Activated T-helper 17 cell treated with anti-CD3 and anti-CD28 coated beads, Interleukin-2, amount 50 U/mL, for 72 hours (primary cell): ENCODE measurements at places on chromosomes 3 and 15.

DNA sequence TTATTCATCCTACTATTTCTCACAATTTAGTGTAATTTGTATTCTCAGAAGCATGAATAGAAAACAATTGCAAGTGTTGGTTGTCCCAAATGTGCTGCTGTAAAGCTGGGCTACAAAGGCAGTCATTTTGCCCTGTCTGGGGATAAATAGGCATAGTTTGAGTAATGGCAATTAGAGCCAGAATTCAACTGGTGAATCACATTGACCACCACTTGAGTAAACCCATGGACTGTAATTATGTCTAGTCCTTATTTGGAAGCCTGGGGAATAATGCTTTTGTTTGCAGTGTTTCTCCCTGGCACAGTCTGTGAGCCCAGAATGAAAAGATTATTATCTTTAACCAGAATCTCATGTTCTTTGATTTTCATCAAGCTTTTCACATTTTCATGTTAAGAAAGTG, 30.5 kb upstream of the CHL1 start:
- no peak for ATAC-seq

DNA sequence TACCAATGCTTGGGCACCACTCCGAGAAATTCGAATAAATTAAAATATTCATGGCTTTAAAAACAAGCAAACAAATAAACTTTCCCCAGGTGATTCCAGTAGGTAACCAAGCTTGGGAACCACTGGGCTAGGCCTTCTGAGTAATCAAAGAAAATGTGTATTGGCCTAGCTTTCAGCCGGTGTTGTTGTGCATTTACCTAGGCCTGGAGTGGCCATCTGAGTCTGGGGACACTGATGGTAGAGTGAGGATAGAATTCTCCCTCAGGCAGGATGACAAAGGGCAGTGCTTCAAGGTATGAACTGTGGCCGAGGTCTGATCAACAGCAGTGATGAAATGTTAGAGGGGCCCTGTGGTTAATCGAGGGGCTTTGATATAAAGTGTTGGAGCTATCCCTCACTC, 440.5 kb downstream of the EPHB1 start:
- ATAC-seq: no peak

- ATAC-seq: no peak
Observed at GRCh38 chr15:55515991-55516776, 8.2 kb upstream of the DNAAF4 start.

DNA sequence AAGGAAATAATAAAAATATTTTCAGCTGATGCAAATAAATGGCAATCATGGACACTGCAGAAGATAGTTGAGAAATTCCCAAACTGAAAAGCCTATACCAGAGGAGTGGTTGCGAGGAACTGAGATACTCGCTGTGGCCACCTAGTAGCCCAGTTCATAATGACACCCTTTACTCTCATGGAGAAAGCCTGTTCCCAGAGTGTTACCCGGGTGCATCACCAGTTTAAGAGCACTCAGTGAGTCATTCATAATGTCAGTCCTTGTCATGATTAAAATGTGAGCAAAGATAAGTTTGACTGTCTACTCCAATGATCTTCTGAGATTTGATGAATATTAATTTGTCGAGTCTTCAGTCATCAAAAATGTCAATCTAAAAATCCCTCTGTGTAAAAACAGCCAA, 138.4 kb upstream of the LRRC3B start:
- ATAC-seq: no peak

GRCh38 chr3:126644615-126645014, 10.3 kb downstream of the TXNRD3 start:
- no peak for ATAC-seq

- no peak for ATAC-seq
Observed at GRCh38 chr3:49466085-49466484, 4.0 kb upstream of the DAG1 start.

- ATAC-seq: no peak
Observed at GRCh38 chr3:117400303-117400702, 690.7 kb downstream of the TUSC7 start.

DNA sequence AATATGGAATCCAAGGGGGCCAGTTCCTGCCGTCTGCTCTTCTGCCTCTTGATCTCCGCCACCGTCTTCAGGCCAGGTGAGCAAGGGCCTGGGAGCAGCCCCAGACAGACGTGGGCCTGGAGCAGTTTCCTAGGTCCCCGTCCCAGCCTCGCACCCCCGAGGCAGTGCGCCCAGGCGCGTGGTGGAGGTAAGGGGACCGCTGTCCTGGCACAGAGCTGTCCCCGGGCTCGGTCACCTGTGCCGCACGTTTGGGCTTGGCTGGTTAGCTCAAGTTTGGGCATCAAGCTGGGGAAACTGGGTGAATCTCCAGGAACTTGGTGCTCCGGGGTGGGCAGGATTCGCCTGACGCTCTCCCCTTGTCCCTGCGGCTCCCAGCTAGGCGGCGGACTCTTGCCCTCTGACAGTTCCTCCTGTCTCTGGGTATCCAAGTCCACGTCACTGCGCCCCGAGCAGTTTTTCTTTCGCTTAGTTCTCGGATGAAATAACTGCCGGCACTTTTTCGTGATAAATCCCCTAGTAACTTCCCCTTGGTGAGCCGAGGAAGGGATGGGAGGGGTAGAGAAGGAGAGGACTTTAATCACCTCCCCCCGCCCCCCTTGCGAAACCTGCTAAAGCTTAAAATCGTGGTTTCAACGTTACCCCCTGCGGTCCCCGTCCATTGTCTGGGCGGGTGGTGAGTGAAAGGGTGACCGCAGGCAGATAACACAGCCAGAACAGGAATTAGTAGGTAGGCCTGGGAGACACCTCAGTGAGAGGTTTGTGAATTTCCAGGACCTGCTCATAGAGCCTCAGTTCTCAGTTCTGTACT, 901 bp downstream of the ALCAM start:
- ATAC-seq: peak; percentile 65

GRCh38 chr15:74812533-74812932, at the start of gene LMAN1L:
LMAN1L (plus strand) TSS chr15:74812835; CDS start chr15:74812855, 20 bp downstream.
- no peak for ATAC-seq

DNA sequence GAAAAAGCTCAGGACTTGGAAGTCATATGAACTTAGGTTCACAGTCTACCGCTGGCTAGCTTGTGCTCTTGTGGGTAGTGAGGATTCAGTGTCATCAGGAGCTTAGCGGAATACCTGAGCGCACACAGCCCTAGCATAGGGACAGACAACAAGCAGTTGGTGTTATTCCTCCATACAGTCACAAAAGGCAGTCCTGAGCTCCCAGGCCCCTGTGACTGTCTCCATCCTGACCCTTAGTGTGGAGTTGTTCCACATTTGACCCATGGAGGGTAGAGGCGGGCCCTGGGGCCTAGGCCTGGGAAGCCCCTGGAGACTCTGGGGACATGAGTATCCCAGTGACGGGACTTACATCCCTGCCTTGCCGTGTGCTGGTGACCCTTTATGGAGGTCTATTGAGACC, 131.5 kb upstream of the PLXNA1 start:
- no peak for ATAC-seq

GRCh38 chr3:24316887-24317383, 177.7 kb downstream of the THRB start:
- ATAC-seq: no peak

DNA sequence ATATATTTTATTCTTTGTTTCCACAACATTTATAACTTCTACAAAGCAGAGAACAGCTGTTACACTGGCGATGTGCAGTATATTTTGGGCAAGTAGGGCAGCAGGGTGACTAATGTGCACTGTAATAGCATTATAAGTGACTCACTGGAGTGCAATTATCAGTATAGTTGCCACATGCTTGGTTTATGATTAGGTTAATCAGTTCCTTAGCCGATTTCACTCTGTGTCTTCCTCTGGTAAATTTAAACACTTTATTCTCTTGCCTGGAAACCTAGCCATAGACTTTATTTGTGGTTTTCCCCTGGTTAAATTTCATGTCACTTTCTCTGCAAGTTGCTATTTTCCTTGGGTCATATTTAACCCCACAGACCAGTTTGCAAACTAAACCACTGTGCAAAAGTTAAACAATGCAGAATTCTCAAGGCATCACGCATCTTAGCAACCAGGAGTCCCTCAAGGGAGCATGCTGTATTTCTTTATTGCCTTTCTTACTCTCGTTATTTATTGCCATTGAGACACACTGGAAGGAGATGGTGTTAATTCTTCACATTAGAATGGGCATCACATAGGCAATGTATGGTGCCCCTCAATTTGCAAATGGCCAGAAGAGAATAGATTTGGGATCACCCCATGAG, 690.2 kb upstream of the DPPA4 start:
- peak; percentile 75 for ATAC-seq

- no peak for ATAC-seq
Observed at GRCh38 chr3:127009531-127009930, 26.6 kb downstream of the PLXNA1 start.

DNA sequence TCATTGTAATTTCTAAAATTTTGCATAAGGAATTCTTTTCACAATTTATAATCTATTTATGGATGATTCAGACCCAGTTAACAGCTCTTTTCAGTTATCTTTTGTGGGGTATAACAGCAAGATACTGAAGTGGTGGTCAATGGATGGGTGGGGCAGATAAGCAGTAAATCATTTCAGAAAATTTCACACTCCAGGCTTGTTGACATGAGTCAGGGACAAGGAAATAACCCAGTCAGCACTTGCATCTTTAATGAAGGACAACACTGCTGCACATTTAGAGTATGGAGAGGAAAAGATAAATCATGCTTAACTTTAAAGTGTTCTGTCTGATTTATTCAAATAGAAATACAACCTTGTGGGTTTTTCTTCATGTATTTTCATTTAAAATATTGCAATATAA, 181.6 kb downstream of the ROBO1 start:
- ATAC-seq: no peak

- ATAC-seq: peak; percentile 92
Observed at GRCh38 chr3:58874795-58875194, 175.0 kb downstream of the CFAP20DC start.

DNA sequence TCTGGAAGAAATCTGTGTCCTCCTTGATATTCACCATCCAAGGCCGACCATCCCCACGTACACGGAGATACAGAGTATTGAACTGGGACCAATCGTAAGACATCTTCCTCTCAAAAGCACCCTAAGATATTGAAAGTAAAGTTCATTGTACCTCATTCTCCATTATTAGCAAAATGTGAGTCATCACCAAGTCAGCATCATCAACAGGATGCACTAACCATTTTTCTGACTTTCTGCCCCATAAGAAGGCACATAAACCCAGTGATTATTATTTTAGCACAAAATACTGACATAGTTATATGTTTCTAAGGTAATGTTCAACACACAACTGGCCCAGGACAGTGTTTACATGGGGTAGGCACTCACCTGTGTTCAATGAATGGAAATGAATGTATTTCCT, 7.4 kb downstream of the NDUFAF1 start:
- peak; percentile 50 for ATAC-seq

DNA sequence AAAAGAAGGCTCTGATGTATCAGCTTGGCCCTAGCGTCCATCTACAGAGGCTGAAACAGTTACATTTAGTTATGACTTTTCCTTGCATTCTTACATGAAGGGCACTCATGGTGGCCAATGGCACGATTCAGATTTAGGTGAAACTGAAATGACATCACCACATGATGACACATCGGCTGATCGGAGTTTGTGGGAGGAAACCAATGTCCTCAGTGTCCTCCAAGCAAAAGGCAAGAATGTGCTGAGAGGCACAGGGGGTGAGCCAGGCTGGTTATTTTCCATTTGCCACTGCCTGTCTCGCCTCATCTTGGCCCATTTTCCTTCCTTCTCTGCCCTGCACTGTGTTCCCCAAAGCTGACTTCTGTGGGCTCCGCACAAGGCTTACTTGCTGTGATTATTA, 34.4 kb downstream of the TARS3 start:
- ATAC-seq: peak; percentile 83

DNA sequence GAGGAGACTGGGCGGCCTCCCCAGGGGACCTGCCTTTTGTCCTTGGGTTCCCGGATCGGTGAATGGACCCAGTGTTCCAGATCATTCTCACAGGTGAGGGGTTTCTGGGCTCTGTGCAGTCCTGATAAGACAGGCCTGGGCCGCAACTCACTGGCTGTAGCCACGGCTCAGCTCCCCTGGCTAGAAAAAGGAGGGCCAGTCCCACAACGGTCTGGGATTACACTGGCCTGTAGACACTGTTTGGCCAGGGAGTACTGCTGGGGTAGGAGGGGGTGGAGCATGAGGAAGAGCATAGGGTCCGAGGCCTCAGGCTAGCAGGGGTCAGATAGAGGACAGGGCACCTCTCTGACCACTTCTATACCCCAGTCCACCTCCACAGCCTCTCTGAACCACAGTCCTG, 21.0 kb upstream of the TICRR start:
- ATAC-seq: no peak

DNA sequence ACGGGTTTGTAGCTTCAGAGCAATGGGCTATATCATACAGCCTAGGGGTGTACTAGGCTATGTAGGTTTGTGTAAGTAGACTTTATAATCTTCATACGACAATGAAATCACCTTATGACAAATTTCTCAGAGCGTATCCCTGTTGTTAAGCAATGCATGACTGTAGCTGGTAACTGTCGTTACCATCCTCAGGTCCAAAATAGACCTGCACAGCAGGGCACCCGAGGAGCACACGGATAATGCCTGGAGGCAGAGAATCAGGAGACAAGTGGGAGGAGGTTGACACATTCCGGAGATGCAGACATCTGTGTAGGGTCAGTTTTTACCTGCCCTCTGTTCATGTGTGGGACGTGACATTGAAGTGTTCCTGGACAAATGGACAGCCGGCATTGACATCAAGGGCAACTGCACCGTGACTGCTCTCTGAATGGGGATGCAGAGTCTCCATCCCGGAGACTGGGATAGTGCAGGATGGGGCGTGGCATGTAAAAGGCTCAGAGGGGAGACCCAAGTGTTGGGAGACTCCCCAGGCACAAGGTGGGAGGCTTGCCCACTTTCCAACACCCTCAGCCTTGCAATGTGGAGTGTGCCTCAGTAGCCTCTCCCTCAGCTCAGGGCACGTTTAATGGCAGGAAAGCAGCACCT, 45.9 kb upstream of the PGPEP1L start:
- ATAC-seq: no peak

DNA sequence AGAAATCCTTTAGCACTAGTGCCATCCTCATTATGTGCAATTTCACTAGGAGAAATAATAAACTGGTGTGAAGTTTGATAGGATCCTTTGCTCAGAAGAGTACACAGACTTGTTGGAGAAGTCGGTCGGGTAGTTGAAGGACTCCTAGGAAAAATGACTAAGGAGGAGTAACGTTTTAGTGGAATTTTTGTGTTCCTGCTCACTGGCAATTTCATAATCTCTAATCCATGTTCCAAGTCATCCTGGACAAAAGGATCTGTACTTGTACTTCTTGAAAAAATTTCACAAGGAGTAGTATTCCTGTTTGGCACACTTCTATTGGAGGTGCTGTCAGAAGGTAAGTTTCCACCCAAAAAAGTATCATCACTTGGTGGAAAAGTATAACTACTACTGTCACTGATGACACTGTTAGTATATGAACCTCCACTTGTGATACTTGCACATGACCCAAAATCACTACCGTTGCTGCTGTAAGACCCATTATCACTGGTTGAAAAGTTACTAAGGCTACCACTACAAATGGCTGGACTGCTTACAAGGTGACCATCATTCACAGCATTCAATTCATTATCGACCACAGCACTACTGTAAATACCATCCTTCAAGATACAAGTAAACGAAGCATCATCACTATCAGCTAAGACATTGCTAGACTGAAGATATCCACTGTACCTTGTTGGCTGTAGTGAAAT, 77.4 kb downstream of the NEDD4 start:
- no peak for ATAC-seq
